ENCODE measurements at places on chromosomes 5 and 9.

GRCh38 chr9:121675969-121676822 is 24.8 kb downstream of the DAB2IP start:
- no peak for DNase-seq

DNA sequence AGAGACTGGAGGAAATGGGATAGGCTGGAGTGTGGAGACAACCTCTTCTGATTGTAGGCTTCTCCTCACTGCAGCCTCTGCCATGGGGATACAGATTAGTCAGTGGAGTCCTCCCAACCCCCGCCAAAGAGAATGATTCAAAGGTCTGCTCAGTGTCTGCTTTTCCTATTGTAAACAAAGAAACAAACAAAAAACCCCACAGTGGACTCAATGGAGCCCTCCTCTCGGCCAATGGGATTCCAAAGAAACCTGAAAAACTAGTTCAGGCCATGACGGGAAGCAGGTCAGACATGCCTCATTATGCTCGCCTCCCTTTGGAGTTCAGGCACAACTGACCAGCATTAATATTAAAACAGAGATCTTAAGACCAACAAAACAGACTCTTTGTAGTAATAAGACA is 85.8 kb downstream of the SEC61B start:
- DNase-seq, result no peak

DNA sequence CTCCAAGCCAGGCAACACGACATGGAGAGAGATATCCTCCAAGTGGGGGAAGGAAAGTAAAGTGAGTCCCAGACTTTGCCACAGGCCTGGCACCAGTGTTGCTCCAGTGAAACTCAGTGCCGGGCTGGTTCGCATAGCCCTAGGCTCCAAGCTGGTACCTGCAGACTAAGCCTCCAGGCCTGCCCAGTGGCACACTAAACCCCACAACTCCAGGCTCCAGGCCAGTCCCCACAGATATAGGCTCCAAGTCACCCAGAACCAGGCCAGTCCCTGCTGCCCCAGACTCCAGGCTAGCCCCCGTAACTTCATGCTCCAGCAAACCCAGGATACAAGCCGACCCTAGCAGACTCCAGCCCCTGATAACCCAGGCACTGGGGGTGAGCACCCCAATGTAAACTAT is 23.0 kb upstream of the AP3B1 start:
- DNase-seq, result no peak

DNA sequence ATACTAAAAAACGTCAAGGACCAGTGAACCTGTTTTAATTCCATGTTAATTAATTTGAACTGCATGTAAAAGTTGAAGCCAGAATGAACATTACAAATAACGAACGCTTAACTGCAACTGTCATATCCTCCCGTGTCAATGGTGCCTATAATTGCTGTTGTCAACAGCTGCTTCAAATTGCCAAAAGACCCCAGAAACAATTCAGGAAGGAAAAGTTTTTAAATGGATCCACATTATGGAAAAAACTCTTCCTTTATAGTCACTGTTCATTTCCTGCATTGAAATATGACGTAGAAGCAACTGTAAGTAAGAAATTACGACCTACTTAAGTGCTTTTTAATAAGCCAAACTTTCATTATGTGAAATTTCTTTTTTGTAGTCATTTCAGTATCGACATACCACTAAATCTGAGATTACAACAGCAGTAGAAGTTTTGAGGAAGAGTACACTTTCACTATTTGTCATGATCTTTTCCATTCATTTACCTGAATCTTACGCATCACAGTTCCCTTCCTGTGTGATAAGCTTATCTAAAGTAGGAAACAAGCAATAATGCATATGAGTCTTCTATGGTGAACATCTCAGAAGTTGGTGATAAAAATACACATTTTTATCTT is 37.8 kb downstream of the MEF2C start:
- DNase-seq, result no peak

DNA sequence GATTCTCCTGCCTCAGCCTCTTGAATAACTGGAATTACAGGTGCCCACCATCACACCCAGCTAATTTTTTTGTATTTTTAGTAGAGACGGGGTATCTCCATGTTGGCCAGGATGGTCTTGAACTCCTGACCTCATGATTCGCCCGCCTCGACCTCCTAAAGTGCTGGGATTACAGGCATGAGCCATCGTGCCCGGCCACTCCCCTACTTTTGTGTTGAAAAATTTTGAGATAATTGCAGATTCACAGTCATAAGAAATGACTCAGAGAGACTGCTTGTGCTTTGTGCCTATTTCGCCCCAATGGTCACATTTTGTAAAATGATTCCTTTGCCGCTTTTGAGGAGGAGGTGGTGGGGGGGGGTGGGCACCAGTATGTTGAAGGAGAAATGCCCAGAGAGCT is 48.1 kb upstream of the SH3PXD2B start:
- DNase-seq, result no peak

- no peak for DNase-seq
These were observed 10.6 kb upstream of the AJM1 start for GRCh38 chr9:136831720-136832104.

DNA sequence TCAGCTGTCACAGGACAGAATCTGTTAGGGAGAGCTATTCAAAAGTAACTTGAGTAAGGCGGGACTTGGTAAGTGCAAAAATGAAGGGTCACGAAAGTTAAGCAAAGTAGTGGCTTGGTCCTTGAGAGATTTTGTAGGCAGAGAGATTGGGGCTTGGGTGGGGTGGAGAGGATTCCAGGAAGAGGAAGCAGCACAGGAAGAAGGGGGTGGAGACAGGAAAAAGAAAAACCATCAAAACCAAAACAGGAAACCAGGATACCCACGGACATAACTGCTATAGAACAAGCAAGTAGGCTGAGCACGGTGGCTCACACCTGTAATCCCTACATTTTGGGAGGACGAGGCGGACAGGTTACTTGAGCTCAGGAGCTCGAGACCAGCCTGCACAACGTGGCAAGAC is 3.7 kb downstream of the ROPN1L start:
- DNase-seq, result no peak

DNA sequence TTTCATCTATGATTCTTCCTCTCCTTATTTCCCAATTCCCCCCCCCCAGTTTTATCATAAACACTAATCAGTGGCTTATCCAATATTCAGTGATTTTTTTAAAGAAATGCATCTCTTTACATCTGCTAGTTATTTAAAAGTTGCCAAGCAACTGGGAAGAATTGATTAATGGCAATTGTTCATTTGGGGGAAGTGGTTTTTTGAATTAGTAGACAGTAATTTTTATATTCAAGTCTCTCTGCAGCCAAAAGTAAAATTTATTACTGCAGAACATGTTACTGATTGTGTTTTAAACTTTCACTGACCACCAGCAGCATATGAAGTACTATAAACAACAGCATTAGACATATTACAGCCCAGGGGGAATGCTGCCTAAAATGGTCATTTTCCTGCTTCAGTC is 308.8 kb upstream of the NREP start:
- no peak for DNase-seq

DNA sequence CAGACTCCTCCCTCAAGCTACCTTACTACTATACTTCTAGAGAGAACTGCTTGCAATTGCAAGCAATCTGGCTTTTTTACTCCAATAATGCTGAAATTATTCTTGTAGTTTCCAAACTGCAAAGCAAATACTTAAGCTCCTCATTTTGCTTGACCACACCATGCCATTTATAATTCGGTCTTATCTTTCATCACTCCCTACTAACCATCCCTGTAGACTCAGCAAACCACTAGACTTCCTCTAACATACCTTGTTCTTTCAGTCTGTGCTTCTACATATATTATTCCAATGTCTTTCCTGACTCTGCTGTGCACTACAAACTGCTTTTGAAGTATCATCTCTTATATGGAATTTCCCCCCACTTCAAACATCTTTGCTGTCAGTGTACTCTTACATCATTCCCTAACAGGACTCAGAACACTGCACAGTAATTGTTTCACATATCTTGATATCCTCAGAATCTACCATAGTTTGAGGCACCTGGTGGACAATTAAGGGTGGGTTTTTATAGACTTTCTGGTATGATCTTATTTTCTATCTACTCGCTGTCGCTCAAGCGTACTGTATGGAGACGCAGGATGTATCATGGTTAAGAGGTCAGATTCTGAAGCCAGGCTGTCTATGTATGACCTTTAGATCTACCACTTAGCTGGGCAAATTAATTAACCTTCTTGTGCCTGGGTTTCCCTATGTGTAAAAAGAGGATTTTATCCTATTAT is 2.8 kb downstream of the IL6ST start:
- DNase-seq, result peak; percentile 11

- DNase-seq, result no peak
These were observed 64.8 kb upstream of the SPTLC1 start for GRCh38 chr9:92180002-92180400.

- DNase-seq, result no peak
These were observed 6.6 kb downstream of the PCDH12 start for GRCh38 chr5:141951332-141951781.

DNA sequence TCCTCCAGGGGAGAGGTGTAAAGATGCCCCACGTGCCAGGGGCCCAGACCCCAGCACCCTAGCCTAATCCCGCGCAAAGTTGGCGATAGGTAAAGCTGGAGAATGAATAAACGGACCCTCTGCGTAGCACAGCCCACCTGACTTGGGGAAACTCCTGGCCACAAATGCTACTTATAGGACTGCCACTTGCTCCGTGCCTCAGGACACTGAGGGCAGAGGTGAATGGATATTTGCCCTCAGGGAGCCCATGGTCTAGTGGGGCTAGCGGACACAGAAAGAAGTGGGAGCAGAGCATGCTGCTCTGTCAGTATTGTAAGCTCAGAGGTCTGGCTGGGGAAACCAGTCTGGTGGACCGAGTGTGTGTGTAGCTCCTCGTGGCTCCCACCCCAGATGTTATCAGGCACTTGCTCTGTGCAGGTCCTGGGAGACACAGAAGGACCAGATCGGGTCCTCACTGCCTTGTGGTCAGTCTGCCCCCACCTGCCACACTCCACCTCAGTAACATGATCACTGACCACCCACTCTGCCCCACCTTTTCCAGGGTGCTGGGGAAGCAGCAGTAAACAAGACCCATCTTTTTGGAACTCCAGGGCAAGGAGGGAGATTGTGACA is 841 bp downstream of the GRK6 start:
- DNase-seq, result no peak

DNA sequence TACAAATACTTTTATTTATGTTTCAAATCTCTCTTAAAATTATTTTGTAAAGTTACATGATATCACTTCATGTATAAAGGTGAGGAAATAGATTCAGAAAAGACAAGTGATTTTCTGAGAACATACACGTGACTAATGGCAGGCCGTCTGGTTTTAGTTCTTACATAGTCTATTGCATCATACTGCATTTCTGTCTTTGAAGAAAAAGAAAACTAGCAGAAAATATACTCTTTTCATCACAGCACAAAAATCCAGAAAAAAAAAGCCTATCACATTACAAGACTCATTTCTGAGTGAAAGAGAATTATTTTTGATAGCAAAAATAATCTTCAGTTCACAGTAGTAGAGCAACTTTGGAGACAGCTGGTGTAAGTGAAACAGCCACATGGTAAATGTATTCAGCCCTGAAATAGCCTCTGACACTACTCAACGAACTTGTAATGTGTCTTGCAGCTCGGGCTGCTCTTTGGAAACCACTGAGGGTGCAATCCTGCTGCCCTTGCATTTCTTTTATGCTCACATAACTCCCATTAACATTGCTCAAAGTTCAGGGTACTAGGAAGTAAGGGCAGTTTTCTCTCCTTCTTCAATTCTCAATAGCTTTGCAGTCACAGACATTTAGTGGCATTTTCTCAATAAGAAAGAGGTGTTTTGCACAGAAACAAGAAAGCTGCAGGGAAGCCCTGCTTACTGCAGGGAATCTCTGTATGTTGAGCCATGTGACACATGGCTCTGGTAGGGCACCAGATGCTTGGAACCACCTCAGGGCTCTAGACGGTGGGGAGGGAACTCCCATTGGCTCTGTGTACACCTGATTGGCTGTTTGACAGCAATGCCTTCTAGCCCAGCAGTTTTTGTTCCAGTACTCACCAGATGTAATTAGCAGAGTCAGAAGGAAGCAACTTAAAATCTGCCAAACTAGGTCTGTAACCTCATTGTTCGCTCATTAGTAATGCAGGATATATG is 845.3 kb upstream of the PTPRD start:
- no peak for DNase-seq

DNA sequence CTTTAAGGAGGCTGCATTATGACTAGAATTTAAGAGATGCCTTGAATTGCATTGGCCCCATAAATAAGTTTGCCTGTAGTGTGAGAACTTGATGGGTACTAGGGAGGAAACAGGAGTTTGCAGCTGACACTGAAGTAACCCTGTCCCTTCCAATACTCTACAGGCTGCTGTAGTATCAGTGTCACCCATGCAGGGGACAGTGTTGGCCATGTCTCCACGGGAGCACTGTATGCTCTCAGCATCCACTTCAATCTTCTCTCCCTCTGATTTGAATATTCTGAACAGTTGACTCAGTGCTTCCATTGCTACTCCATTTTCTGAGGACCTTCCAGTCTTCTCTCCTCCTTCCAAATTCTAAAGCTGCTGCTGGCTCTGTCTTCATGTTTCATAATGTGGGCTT is 11.4 kb upstream of the IFNA14 start:
- DNase-seq, result no peak

- DNase-seq, result no peak
These were observed 907.0 kb upstream of the DMAC1 start for GRCh38 chr9:8706531-8706930.
